Tongue (tissue), 3 donors: ENCODE measurements at places on chromosomes 12 and 14.

DNA sequence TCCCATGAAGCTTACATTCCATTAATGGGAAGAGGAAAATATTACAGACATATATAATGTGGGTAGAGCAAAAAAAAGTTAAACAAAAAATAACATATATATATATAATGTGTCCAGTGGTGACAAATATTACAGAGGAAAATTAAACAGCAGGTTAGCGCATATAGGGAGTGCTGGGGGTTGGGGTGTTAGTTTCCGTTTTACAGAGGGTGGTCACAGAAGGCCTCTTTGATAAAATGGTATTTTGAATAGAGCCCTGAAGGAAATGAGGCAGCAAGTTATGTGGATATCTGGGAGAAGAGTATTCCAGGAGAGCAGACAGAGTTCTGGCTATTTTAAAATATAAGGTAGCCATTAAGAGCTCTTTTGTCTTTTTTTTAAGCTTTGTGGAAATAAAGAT is 73.2 kb downstream of the DCAF5 start:
- no peak for DNase-seq

- DNase-seq = peak; percentile 47
Observed at GRCh38 chr12:101698800-101699347, 1.4 kb downstream of the CHPT1 start.

DNA sequence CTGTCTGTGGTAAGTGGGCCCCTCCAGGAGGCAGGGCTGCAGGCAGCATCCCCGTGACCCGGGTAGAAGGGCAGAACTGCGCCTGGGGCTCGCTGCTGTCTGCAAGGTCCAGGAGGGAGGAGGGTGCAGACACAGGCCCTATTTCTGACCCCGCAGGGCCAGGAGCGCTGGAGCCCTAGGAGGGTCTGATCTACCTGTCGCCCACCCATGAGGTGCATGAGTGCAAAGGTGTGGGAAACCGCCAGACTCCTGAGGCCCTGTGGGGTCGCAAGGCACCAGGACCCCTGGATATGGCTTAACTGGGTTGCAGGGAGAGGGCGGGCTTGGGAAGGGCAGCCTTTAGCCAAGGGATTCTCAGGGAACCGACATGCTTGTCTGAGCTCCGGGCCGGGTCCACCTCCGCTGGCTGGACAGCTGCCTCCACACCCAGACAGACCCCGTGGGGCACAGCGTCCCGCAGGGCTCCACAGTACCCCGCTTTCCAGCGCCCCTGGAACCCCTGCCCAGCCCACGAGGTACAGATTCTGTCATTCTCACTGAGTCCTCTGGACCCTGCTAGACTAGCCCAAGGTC is 72.9 kb upstream of the TSPAN11 start:
- DNase-seq = no peak

GRCh38 chr12:94033101-94033500 is 115.3 kb upstream of the PLXNC1 start:
- no peak for DNase-seq

GRCh38 chr14:81208489-81208888 is 12.3 kb downstream of the GTF2A1 start:
- DNase-seq = no peak

- no peak for DNase-seq
Observed at GRCh38 chr12:52235822-52236361, 2.8 kb downstream of the KRT7 start.

- peak; percentile 7 for DNase-seq
Observed at GRCh38 chr12:28512876-28513275, 322.6 kb downstream of the CCDC91 start.

- DNase-seq = peak; percentile 43
Observed at GRCh38 chr14:49959822-49960408, 67.0 kb downstream of the ARF6 start.
